ENCODE measurements at places on chromosomes 7 and 10. TPM values are rescaled to one million over a fixed set of nuclear protein-coding genes. Genes with fewer than 3 reads are reported as not detected.

TMEM196 gene
- total RNA-seq, result not detected

HTR7 gene
- not detected for total RNA-seq

PTPN20 gene
- total RNA-seq, result 10.9 TPM

- H3K4me3 ChIP-seq, result no peak overlapping the region
- H3K36me3 ChIP-seq, result no peaks in the 10 kb centered on the region
- H3K4me1 ChIP-seq, result no peaks in the 10 kb centered on the region
Observed at GRCh38 chr10:62904281-62904875, 88.2 kb upstream of the EGR2 start.
